Jurkat, Clone E6-1 (cell line): ENCODE measurements at places on chromosomes 1 and 21.

- no peak for DNase-seq
These were observed 332.8 kb downstream of the DISC1 start for GRCh38 chr1:231959225-231959884.

- no peak for DNase-seq
These were observed 133.4 kb downstream of the NEK7 start for GRCh38 chr1:198290089-198290683.

DNA sequence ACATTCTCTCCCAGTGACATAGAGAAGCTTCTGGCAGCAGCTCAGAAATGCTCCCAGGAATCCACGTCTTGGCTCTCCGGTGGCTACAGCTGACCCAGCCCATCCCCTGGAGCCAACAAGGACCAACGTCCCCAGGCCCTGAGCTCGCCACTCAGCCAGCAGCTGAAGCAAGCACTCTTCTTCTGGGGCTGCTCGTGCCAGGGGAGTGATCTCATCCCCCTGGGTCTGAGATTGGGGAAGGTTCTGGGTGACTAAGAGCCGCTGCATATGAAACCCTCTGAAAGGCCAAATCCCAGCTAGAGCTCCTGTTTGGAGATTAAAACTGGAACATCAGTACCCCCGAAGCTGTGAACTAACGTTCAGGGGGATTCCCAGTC, 487.9 kb downstream of the NPHP4 start:
- DNase-seq = no peak

DNA sequence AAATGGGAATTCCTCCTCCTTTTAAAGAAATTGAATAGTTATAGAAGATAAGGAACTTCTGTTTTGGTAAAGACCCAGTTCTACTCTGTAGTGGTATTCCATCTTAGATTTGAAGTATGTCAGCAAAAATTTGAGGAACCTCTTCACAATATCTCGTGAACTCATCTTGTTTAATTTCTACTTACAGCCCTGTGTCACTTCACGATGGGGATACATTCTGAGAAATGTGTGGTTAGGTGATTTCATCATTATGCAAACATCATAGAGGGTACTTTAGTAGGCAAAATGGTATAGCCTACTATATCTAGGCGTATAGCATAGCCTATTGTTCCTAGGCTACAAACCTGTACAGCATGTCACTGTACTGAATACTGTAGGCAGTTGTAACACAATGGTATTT, 36.0 kb downstream of the ALG6 start:
- DNase-seq = no peak

DNA sequence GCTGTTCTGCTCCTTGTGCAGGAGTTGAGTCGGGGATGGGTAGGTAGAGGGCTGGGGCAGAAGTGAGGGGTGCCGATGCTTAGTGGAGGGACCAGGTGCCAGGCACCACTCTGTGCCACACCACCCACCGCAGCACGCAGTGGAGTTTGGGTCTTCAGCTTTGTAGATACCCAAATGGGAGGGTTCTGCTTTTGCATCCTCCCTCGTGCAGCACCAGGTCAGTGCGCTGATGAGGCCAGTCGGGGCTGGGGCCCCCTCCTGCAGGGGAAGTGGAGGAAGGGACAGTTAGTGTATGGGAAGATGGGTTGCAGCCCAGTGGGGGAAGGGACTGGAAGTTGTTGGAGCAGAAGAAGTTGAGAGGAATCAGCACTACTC, 244.0 kb downstream of the RHOU start:
- DNase-seq = no peak

DNA sequence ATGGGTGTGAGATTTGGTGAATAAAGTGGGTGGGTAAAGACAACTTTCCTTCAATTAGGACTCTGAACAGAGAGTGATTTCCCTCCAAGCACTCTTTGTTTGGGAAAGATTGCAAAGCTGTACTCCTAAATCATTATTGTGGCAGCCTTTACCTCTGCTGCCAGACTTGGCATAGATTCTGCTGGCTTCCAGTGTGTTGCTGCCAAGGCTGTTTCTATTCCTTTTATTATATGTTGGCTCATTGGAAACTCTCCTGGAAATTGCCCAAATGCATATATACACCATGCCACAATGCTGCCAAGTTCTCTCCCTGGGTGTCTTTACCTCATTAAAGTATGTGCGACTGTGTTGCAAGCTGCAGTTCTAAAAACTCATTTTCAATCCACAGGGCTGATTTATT, 668.0 kb downstream of the MRPL39 start:
- DNase-seq = no peak

GRCh38 chr1:180918519-180918918, 5.8 kb downstream of the KIAA1614 start:
- DNase-seq = peak; percentile 44

- DNase-seq = peak; percentile 42
These were observed 978 bp downstream of the PRDM15 start for GRCh38 chr21:41877901-41878830.

- DNase-seq = peak; percentile 54
These were observed at the start of gene CCDC28B for GRCh38 chr1:32200226-32201010. TSS of gene CCDC28B (plus strand) at chr1:32200595. CDS start at chr1:32201936, 1,341 bp downstream.

DNA sequence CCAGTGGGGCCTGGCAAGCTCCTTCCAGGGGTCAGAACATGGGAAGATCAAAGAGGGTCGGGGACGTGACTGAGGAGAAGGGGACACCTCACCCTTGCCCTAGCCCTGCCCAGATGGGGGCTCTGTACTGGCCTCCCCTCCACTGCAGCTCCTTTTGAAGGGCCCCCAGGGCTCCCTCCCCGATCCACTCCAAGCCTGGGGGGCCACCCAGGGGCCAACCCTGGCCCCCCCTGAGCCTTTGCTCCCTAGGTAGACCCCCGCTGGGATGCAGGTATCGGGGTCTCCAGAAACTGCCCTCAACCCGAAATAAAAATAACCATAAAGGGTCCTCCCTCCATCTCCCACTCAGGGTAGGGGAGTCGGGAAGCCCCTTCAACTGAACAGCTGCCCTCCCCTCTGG, 37.4 kb upstream of the FAM131C start:
- no peak for DNase-seq

GRCh38 chr21:45286671-45287437, 841 bp downstream of the POFUT2 start:
- no peak for DNase-seq

DNA sequence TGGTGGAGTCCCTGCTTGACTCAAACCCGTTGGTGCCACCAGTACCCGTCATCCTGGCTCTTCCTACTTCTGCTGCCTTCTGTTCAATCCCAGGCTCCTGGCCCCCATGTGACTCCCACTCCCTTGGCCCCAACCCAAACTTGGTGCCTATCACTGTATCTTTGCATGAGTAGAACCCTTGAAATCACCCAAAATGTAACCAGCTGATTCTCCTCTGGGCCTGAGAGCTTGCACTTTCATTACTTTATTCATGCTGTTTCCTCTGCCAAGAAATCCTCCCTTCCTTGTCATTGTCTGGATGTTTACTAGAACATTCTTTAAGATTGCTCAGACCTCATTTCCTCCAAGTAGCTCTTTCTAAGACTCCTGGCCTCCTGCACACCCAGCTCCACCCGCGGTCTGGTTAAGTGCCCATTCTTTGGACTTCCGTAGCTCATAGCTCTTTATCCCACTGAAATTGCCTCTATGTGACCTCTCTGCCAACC, 15.7 kb downstream of the PTAFR start:
- DNase-seq = no peak
